ENCODE measurements at places on chromosomes 12 and 14.

DNA sequence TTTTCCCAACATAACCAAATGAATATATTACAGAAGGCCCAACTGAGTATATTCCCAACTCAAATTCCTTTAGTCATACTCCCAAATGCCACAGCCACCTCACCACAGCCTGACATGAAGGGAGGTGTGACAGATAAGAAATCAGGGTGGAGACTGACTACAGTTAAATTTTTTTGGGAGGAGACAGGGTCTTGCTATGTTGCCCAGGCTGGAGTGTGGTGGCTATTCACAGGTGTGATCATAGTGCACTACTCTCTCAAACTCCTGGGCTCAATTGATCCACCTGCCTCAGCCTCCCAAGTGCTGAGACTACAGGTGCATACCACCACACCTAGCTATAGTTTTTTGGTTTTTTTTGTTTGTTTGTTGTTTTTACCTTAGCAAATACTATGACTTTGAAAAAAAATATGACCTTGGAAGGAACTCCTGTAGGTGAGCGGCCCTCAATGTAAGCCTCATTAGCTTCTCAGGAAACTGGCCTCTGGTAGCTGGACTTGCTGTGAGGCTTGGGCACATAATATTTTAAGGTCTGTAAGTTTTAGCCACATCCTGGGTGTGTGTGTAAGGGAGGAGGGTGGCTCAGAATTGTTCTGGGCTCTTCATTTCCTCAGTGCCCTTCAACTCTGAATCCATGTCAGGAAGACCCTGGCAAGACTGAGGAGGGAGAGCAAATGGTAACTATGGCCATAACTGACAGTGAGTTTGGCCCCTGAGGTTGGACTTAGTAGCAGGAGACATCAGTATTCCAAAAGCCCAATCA, 39.1 kb upstream of the LTBP2 start:
- no peak for DNase-seq

- no peak for DNase-seq
Measured at GRCh38 chr12:51020448-51021182, 5.6 kb downstream of the SLC11A2 start.

DNA sequence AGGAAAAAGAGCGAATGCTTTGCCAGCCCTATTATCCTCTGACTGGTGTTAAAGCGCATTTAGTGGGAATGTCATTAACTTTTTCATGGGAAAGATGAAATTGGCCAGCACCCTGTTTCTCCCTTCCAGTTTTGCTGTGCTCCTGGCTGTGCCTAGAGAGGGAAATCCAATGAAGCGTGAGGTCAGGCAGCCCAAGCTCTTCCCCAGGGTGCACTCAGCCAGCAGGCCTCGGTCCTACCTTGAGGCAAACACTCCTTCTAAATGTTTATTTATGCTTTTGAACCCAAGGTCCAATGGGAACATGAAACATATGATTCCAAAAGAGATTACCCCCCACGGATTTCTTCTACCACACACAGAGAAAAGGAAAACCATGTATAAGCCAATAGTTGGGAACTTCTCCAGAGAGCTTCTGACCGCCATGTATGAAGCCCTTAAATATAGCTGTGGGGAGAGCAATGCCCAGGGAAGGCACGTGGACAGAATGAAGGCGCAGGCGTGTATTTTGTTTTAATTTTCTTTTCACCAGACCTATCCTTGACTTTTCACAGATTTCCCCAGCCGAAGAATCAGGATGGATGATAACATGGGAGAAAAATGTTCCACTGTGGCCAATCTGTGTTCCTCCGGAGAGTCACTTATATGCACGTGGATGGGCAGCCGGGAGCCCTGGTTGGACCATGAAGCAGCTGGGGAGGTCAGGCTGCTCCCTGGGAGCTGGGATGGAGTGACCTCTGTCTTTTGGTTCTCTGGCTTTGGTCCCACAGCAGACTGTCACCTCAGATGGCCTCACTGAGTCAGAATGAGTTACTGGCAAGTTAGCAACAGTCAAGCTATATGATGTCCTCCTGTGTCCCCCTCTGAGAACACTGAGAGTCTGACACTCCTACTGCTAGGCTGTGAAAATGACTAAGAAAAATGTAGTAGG, 37.3 kb downstream of the GPR135 start:
- no peak for DNase-seq

DNA sequence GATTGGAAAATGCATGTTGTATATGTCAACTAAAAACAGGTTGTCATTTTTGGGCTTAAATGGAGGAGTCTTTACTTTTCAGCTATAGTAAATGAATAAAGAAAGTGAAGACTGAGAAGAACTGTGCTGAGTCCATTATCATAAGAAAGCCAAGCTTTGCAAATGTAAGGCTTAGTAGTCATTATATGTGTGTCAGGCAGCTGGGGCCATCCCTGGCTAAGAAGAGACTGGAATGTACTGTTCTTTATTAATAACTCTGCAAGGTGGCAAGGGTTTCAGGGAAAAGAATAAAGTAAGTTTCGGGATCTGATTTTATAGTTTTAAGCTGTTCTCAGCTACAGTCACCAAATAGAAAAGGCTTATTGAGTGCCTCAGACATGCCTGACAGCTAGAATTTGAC, 48.7 kb downstream of the SRGAP1 start:
- DNase-seq, result no peak

- DNase-seq, result no peak
Measured at GRCh38 chr14:44833376-44834060, 128.2 kb downstream of the KLHL28 start.

DNA sequence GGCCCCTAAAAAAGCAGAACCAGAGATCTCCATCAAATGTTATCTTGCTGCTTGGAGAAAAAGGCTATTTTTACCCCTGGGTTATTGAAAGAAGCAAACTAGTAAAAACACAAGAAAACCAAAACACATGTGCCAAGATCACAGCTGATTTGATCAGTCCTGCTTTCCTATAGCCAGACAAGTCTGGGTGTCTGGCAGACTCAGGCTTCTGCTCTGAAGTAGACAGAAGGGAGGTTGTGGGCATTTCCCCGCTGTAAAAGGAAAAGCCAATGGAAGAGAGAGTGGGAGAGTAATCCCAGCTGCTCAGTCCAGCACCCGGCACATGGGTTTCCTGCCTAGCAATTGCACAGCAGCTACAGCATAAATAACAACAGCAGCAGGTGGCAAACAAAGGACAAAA, 177.9 kb downstream of the PHLDA1 start:
- DNase-seq, result no peak

DNA sequence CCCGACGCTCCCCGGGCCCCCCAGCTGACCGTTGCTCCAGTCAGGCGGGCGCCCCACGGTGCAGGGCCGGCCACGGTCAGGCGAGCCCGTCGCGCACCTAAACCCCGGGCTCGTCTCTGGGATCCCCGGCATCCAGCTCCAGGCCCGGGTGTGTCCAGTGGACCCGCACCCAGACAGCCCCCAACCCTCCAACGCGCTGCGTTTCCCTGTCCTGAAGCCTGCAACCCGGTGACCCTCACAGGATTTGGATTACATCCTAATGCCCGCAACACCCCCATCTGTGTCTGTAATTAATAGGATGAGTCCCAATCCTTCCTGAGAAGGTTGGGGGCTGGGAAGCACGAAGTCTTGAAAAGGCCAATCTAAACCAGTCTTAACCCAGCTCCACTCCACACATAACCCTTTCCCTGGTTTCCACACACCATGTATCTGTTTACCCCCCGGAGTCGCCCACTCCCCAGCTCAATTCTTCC, 10.4 kb downstream of the CPNE6 start:
- DNase-seq, result no peak

- no peak for DNase-seq
Measured at GRCh38 chr14:99883866-99884650, 90.8 kb downstream of the EML1 start.

DNA sequence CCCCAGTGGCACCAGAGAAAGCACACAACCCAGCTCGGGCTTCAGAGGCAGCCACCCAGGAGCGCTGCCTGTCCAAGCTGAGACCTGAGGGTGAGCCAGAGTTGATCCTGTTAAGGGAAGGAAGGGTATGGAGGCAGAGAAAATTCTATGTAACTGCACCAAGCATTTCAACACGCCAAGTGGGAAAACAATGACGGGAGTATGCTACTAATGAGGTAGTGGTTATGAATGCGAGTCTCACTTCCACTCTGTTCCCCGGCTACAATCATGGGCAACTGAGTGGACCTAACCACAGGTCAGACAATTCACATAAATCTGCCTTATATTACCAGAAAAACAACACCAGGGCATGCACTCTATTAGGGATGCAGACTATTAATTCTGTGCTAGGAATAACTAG, 9.9 kb downstream of the ATG14 start:
- DNase-seq, result no peak

- no peak for DNase-seq
Measured at GRCh38 chr14:92830902-92831301, 36.8 kb downstream of the GOLGA5 start.

- no peak for DNase-seq
Measured at GRCh38 chr12:5460817-5461216, 28.9 kb downstream of the NTF3 start.

- DNase-seq, result no peak
Measured at GRCh38 chr12:51809193-51809592, 39.3 kb downstream of the FIGNL2 start.

DNA sequence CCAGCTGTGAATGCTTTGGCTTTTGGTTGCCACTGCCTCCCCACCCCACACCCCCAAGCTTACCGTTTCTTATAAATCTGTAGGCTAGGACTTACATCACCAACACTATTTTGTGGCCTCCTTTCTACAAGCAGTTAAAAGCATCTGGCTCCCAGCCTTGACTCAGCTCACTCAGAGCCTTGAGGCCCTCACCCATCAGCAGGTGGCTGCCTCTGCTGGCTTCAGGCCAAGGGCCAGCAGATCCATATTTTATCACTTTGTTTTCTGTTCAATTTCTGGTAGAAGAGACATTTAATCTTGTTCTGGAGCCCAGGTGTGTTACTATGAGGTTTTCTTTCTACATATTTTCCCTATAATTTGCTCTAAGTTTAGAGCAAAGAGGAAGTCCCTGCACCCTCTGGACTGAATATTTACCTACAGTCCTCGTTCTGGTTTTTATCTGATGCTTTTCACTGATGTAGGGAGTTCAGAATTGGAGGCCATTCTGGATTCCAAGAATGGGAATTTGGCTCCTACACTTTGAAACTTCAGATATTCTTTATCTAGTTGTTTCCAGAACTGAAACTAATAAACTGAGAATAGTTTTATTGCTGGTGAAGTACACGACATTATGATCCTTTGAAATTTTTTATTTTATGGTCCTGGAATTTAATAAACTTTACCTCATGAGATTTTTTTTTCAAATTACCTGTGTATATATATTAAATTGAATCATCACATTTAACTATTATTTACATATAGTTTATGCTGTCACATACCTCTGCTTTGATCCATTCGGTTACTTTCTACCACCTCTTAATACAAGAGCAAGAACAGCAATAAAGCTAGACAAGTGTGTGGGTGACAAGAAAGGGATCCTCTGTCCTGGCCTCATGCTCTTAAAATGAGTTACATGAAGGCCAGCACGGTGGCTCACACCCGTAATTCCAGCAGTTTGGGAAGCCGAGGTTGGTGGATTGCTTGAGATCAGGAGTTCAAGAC, 22.2 kb downstream of the PLBD1 start:
- no peak for DNase-seq

GRCh38 chr12:78863482-78864402, 832 bp upstream of the SYT1 start:
- no peak for DNase-seq

DNA sequence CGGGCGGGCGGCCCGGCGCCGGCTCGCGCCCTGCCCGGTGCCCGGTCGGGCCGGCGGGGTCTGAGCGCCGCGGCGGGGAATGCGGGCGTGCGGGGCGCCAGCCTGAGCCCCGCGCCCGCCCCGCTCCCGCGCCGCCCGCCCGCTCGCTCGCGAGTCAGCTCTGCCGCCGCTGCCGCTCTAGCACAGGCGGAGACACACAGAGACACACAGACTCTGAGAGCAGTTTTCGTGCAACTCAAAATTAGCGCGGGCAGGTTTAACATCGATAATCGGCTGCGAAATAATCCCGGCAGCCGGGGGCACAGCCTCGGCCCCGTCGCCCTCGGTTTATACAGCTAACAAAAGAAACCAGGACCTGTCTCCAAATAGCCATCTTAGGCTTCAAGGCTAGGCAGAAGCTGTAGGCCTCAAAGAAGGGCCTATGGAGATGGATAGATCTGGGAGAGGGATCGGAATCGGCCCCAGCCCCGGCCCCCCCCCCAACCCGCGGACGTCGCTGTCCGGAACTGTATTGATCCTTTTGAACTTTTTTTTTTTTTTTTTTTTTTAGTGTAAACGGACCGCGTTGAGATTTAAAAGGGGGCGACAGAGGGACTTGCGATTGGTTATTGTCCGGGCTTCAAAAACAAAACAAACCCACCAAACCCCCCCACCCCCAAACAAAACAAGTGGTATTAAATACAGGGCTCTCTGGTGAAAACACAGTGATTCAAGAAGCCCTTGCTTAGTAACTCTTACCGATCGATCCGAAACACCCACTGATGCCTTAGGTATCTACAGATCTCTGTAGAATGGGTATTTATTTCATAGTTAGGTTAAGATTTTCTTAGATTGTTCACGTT, 1.1 kb downstream of the ARID2 start:
- peak; percentile 22 for DNase-seq

DNA sequence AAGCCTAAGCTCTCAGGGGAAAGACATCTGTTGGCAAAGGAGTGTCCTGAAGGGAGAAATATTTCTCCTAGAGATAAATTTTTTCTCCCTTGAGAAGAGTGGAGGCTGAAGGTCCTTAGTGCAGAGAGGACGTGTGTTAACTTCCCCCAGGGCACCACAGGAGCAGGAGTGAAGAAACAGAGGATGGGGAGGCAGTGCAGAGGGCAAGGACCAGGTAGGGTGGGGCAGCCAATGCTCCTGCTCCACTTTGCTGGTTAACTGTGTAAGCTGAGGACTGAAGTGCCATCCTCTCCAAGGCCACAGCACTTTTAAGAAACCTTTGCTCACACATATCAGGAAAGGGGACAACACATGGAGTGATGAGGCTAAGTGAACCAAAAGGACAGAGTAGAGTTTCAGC, 4.0 kb downstream of the L3HYPDH start:
- DNase-seq, result no peak

- DNase-seq, result no peak
Measured at GRCh38 chr14:99118046-99118721, 153.8 kb downstream of the BCL11B start.

- DNase-seq, result no peak
Measured at GRCh38 chr12:4089956-4090355, 183.6 kb upstream of the CCND2 start.

- DNase-seq, result no peak
Measured at GRCh38 chr12:106131676-106132075, 7.1 kb downstream of the NUAK1 start.

DNA sequence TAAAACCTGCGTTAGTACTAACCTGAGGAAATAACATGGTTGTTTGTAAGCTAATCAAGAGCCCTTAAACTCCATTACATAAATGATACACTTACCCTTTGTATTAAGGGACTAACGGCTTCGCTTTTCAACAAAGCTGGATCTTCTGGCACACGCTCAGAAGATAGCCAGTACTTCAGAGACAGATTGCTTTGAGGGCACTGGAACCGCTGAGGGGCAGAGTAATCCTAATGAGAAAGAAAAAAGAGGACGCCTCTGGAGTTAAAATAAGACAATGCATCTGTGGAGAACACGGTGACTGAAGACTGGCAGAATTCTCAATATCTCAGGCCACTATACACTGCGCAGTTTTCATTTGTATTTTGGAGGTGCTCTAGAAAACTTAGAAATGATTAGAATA, 1.5 kb upstream of the KTN1 start:
- no peak for DNase-seq
